ENCODE measurements at places on chromosomes 2 and 18.

DNA sequence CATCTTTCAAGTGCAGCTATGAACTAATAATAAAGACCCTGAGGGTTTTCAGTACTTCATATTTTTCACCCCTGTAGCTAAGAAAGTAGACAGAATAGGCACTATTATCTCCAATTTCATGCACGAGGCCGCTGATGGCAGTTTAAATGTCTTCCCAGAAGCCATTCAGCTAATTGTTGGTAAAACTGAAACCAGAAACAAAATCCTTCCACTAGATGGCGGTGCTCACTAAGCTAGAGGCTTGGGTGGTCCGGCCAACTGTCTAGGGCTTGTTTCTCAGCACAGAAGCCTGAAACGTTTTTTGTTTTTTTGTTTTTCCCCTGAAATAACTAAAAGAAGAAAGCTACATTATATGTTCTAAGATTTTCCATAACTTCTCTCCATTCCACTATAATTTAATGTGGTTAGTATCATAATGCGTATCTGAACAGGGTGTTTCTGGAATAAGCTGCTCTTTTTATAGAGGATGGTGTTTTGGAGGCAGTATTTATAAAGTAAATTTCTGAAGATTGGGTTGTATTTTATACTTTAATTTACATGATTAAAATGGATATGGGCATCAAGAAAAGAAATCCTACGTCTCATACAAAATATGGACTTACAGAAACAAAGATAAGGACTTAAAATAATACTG is 159.4 kb downstream of the PIK3C3 start:
- peak; percentile 47 for DNase-seq

- DNase-seq: no peak
These were observed 976 bp upstream of the ACADL start for GRCh38 chr2:210226223-210226622.

- no peak for DNase-seq
These were observed 45.6 kb upstream of the BZW1 start for GRCh38 chr2:200765995-200766660.

GRCh38 chr2:210630873-210631560 is 74.6 kb downstream of the CPS1 start:
- no peak for DNase-seq

DNA sequence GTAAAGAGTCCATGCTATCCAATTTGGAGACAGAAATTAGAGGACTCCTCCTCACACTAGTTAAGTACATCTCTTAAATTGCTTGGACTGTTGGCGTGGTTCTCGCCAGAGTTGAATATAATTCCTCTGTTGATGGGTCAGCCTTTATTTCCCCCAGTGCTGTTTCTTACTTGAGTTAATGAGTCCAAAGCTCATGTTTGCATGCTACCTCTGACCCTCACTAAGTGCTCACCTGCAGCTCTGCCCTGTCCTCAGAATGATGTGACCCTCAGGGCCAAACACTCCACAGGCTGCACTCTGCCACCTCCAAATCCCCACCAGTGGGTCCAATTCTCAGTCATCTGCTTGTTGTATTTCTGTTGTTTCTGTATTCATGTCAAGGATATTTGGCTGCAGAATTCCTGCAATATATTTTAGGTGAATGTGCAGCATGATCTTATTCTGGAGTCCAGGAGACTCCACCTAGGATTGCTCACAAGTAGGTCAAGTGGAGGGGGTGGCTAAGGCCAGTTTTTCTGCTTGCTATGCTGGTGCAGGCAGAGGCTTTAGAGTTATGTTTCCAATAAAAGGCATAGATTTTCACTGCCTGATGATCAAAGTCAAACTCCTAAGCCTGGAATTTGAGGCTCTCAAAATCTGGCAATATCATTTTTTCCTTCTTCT is 37.8 kb downstream of the RDH14 start:
- DNase-seq: no peak

DNA sequence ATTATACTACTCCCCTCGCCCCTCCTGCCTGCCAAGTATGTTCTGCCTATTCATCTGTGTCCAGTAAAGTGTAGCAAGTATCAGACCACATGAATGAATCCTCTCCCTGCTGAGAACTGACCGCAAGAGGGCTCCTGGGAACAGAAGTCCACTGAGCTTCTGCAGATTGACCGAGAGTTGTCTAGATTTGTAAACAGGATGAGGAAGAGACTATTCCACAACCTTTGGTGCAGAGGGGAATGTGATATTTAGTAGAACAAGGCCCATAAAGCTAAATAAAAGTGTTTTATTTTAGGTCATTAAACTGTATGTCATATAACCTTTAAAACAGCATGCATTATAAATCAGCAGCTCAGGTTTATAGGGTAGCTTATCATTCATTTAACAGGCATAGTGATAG is 377.0 kb downstream of the DCC start:
- no peak for DNase-seq

- DNase-seq: no peak
These were observed 178.1 kb upstream of the PIEZO2 start for GRCh38 chr18:11327391-11328009.

DNA sequence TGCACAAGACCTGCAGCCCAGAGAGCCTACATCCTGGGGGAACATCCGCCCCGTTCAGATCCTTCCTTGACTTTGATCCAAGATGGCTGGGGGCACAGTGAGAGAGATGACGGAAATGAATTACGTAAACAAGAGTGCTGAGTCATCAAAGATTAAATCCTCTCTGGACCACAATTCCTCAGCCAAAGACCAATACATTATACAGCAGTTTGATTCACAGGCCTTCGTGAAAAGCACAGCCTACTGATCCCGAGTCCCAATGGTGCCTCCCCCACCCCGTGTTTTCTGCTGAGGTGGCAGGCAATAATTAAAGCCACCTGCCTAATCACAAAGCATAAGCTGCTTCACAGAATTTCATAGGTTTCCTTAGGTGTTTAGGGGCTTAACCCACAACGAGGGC is 43.0 kb downstream of the MYO5B start:
- no peak for DNase-seq

Measured in GM20000 (cell line).